ENCODE measurements at places on chromosomes 12 and 14.
A peak's percentile ranks its signal among the peaks of the same experiment; 100 is the strongest.

DNA sequence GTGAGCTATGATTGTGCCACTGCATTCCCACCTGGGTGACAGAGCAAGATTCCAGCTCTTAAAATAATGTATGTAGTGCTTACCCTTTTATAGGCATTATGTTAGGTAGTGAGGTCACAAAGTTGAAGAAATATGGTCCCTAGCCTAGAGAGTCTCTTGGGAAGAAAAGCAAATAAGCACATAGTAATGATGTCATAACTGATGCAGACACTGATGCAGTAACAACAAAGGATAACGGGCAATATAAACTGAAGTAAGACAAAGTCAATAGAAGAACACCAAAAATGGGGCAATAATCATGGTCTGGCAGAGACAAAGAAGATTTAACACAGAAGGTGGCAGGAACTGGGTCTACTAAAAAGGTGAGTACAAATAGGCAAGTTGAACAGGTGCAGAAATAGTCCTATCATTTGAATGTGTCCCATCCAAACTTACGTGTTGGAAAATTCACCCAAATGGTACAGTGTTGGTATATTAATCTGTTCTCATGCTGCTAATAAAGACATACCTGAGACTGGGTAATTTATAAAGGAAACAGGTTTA lies 93.5 kb downstream of the CPNE8 start:
- DNase-seq: no peak

DNA sequence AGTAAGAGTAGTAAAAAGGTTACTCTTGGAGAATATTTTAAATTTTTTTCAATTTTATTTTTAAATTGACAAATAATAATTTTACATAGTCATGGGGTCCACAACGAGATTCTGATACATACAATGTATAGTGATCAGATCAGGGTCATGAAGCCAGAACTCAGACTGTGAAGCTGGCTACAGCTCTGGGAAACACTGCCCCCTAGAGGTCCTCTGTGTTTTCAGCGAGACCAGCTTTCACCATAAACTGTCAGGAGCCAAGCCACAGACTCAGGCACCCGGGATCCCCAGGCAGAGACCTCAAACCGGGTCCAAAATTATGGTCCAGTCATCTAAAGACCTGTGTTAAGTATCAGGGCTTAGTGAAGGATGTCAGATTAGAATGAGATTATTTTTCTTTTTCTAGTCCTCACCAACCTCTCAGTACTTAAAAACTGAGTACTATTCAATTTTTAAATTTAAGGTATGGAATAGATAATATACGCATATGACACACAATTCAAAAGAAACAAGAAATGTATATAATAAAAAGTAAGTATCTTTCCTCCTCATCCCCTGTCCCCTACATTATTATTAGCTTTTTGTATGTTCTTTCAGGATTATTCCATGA lies 397.1 kb downstream of the MDGA2 start:
- DNase-seq: peak; percentile 6

DNA sequence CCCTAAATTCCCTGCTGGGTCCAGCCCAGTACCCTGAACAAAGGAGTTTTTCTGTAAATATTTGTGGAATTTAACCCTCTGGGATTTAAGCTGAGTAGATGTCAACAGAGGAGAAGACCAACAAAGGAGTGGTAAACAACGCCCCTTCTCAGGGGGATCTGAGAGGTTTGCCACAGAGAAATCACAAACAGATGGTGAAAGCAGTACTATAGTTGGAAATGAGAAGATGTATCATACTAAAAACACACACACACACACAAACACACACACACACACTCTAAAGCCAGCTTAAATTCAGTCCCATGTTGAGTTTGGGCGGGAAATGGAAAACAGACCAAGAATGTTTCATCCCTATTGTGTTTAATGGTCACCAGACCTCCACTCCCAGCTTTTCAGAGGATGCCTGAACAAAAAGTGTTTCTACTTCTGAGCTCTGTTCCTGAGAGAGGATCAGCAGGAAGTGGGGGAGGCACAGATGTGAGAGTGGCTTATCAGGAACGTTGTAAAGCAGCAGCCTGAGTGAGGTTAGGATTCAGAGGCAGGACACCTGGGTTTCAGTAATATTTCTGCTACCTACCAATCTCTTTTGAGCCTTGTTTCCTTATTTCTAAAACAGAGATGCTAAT lies 3.2 kb downstream of the BIN2 start:
- DNase-seq: no peak

DNA sequence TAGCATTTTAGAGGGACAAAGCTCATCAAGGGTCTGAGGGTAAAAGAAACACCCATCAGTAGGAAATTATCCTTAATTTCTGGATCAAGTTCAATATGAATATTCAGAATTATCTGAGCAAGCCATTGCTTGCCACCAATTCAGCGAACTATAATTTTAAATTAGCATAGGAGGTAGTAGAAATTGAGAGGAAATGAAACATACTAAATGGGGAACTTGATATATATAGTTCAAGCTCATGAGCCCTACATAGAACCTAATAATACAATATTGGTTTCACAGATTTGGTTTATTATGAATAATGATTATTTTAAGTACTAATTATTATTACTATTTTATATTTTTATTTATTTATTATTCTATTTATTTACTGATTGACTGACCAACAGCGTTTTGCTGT lies 42.1 kb upstream of the GXYLT1 start:
- DNase-seq: no peak

DNA sequence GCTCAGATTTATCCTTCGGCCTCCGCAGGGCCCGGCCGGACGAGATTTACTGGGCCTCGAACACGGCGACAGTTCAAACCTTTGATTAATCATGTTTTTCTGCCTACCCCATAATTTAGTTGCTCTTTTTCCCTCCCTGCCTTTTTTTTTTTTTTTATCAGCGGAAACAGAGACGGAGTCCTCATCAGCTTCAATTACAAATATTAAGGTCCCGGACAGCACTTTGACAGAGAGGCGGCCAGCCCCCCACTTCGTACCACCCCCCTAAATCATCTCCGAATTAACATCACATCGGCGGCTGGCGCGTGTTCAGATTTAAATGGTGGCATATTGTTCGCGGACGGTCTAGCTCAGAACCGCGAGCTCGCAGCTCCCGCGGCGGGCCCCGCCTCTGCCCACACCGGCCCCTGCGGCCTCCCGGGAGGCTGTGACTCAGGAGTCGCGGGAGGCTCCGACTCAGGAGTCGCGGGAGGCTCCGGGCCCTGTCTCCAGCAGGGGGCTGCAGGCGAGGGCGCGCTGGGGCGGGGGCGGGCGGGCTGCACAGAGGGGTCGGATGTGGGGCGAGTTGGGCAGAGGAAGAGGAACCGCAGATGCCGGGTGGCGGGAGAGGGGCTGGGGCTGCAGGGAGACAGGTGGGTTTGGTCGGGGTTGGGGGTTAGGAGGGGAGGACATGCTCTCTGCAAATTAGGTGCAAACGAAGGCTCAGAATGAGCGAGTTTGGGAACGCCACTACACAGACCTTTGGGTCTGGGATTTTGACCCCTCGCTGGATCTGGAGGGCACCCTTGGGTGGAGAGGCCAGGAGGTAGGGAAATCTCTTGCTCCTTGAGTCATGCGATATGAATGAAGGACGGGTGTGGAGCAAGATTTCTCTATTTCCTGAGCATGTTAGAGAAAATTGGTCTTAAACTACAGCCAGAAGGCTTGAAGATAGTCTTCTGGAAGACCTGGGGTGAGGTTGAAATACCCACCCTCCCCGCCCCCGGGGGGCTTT lies 19.6 kb upstream of the ATP5MC2 start:
- no peak for DNase-seq

GRCh38 chr14:77489041-77489440 lies 9.6 kb downstream of the ISM2 start:
- DNase-seq: no peak

DNA sequence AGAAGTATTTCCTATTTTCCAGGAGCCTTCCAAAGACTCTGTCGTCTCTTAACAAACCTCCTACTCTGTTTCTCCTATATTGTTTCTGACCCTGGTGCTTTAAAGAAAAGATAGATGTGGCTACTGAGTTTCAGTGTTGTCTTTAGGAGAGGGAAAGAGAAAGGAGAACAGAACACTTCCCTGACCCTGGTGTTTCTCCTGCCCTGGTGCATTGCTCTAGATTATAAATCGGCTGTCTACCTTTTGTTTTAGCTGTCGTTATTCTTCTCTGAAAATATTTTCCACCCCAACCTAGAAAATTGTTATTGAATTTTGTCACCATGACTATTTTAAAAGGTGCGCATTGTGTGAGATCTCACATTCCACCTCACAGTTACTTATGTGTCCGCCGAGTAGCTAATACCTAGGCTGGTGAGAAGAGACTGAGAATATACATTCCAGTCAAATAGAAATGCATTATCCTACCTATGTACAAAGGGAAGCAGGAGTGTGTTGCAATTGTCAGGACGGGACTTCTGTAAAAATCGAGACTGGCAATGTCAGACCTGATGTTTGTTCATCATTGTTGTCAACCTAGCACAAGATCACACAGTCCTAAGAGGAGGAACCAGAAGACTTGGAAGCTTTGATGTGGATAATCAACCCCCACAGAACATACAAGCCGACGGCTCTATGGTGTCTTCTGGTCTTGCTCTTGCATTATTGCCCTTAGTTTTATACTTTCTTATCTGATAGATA lies 108.7 kb upstream of the SLC38A4 start:
- no peak for DNase-seq

GRCh38 chr14:35299708-35300107 lies 7.5 kb downstream of the PSMA6 start:
- no peak for DNase-seq

DNA sequence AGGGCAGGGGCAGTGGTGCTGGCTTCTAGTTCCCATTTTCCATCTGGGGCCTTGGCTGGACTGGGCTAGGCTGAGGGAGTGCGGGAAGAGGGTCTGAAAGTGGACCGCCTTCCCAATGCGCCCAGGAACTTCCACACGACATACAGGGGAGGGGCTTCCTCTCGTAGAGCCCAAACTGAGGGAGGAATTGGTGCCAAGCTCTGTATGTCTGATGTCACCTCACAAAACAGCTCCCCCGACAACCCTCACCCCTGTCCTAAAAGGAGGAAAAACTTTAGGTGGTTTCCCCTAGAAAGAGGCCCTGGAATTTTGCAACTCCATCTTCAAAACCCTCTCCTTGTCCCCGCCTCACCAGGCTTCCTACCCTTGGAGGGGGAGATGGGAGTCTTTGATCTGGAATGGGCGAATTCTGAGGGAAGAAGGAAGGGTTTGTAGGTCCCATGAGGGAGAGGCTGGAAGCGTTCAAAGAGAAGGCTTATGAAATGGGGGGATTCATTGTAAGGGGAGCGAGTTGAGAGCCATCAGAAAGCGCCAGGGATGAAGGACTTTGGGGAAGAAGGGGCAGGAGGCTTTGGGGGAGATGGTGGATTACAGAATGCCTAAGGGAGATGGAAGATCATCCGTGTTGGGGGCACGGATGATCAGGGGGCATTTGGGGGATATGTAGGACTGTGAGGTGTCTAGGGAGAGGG lies 844 bp downstream of the GLTP start:
- DNase-seq: no peak

- no peak for DNase-seq
These were observed 25.0 kb downstream of the OTUB2 start for GRCh38 chr14:94051115-94051514.

GRCh38 chr12:107360482-107360881 lies 267.1 kb upstream of the CRY1 start:
- DNase-seq: no peak

DNA sequence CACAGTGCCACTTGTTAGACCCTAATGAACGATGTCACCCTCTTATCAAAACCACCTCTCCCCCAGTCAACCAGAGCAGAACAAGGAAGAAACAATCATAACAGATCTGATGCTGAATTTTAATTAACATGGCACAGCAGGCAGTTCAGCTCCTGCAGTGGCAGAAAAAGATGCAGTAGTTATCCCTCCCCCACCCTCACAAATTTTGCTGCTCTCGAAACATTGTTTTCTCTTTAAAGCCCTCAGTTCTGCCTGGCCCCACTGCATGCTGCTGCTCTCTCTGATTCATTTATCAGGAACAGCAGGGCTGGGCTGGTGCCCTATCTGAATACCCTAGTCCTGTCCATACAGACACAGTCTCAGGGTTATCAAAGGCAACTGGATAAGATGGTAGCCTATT lies 12.2 kb downstream of the CCDC175 start:
- DNase-seq: no peak

DNA sequence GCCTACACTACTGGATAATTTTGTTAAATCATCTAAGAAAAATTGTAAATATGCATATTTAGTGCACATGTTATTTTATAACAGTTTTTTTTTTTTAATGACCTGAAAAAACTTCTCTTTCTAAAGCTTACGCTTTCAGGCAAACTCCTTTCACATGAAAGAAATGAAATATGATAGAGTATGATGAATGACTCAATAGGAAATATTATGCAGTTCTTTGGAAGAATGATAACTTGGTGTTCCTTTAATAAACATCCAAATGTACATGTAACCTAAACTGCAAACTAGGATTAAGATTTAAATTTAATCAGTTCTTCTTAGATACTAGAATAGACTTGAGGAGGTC lies 136.6 kb downstream of the FGD4 start:
- no peak for DNase-seq

- DNase-seq: no peak
These were observed 7.6 kb downstream of the GCH1 start for GRCh38 chr14:54894995-54895394.

DNA sequence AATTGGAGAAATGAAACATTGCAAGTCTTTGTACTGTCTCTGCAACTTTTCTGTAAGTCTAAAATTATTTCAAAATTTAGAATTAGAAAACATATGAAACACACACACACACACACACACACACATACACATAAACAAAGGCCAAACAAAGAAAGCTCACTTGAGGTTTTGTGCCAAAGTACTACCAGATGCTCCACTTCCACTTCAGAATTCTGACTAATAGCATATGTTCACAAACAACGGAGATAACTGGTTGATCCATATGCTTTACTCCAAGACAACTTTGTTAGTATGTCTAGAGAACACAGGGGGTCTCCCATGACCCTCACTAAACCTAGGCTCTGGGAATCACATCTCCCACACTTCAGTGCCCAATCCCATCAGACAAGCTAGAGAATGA lies 133.8 kb upstream of the CLEC14A start:
- DNase-seq: no peak

DNA sequence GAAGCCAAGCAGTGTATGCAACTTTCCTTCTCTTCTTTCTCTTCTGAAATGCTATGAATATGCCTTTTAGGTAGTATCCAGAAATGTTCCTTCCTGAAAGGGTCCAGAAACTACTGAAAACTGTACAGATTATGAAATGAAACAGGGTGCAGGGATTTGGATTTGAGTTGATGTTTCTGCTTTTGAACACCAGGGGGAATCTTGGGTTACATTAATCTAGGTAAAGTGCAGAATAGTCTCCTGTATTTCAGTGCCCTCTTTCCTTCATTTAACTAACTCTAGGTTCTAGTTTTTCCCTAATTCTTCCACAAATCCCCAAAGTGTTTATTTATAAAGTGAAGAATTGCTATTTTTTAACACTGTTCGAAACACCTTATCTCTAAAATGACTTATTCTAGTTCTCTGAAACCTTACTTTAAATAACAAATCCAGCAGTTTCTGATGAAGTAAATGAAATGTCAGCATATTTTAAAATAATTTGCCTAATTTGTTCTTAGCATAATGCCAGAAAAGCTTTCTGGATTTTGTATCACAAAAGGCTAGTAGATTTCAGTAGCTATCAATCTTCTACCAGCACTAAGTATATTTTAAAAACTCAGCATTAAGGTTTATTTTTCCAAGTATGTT lies 111.9 kb downstream of the LRRK2 start:
- DNase-seq: peak; percentile 30

Data from NCI-H2081 treated with DMSO at 0.1 percent for 48 hours (cell line).